ENCODE measurements at places on chromosomes 12 and 14.

DNA sequence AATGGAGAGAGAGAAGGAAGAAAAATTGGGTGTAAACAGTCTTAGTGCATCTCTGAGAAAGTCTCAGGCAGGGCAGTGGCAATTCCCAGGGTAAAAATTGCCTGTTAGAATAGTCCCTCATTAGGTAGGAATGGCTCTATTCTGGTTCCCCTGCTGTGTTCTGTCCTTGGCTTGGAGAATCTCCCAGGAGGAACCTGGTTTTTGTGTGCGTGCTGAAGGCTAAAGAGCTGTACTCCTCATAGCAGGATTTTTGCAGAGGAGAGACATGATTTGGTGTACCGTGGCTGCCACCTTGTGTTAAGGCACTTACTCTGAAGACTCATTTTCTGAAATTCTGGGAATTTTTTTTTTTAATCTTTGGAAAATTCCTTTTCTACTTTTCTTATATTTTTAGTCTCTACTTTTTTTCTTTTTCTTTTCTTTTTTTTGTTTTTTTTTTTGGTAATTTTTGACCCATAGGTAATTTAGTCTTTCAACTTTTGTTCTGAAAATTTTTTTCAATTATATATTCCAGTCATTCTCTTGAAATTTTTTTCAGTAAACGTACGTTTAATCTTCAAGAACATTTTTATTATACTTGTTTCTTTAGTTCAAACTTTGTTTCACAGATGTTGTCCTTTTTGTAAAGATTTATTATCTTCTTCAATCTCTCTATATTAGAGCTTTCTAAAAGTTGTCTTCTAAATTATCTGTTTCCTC is 63.8 kb downstream of the FBXO33 start:
- no peak for DNase-seq

- no peak for DNase-seq
These were observed 291.2 kb downstream of the AKAP6 start for GRCh38 chr14:32620303-32620702.

DNA sequence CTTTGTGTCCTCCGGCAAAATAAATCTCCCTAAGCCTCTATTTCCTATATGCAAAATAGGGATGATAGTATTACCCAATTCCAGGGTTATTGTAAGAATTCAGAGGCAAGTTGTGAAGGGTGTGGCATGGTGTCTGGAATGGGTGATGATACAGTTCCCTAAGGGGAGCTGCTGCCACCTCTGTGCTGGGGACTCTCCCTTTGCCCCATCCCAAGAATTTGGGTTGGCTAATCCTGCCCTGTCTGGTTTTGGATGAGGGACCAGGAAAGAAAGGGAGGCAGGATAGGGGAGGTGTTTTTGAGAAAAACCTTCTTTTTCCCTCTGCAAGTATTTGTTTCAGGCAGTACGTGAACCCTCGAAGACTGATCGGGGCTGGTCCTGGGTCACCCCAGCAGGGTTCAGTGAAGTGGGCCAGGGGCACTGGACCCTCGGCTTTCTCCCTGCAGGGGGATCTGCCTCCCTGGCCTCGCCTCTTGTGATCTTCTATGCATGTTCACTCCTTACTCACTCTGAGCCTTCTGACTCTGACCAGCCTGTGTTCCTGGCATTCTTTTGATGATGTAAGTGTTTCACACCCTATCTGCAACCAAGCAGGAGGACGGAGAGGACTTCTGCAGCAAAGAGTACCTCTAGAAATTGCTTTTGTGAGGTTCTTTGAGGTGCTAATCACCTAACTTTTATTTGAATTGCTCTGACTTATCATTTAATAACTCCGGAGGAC is 60.8 kb downstream of the RASSF3 start:
- no peak for DNase-seq

DNA sequence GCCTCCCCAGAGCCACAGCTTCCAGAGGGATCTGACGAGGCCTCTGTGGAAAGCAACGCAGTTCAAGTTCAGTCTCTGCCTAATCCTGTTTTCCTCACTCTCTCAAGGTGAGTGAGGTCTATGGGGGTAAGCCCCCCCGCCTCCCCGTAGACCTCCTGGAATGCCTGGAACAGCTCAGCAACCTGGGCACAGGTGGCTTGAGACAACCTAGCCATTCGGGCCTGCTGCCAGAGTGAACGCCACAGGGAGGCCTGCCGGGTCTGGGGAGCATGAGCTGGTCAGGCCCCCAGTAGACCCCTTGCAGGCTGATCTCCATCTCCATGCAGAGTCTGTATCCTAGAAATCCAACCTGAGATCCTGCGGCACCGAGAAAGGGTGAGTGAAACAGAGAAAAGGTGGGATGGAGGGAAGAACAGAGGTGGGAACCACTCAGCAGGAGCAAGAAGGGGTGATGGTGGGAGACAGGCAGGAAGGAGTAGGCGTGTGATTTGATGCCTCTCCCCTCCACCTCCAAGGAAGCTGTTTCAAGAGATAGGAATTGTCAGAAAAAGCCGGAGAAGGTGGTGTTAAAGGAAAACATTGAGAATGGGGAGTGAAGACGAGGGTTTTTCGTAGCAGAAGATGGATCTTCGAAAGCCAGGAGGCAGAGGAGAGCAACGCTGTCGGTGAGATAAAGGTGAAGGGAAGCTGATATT is 123.1 kb upstream of the PRMT8 start:
- no peak for DNase-seq

GRCh38 chr14:101821528-101821927 is 60.0 kb downstream of the PPP2R5C start:
- DNase-seq = no peak

- DNase-seq = no peak
These were observed 8.3 kb downstream of the KTN1 start for GRCh38 chr14:55588259-55588699.

DNA sequence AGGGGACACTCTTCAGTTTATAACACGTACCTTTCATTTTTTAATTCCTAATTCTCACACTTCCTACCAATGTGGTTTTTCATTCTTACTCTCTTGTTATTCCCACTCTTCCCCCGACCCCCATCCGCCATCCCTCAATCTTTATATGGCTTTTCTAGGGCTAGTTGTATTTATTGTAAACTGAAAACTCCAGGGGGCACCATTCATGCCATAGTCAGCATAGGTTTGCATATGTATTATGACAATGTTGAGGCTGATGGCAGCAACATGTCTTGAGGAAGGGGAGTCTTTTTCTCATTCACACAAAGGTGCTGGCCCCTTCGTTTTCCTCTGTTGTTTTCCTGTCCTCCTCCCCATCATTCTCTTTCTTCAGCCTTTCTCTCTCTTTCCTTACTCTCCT is 27.7 kb upstream of the LTA4H start:
- no peak for DNase-seq

DNA sequence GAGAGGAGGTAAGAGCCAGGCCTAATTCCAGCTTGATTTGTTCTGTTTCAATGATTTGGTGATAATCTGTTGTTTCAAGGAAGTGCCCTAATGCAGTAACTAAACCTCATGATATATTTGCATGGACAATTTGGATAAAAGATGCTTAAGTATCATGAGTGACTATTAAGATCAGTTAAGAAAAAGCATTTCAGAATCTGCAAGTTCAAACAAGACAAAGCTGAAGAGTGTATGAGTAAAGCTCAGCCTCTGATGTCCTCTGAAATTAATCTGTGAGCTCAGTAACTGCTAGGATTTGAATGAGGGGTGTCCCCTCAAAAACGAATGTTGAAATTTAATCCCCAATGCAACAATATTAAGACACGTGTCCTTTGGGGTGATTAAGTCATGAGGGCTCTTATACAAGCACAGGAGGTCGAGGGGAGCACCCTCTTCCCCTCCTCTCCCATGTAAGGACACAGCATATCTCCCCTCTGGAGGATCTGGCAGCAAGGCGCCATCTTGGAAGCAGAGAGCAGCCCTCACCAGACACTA is 949.2 kb downstream of the GALC start:
- DNase-seq = no peak

GRCh38 chr14:38044710-38045109 is 163.0 kb upstream of the SSTR1 start:
- no peak for DNase-seq

DNA sequence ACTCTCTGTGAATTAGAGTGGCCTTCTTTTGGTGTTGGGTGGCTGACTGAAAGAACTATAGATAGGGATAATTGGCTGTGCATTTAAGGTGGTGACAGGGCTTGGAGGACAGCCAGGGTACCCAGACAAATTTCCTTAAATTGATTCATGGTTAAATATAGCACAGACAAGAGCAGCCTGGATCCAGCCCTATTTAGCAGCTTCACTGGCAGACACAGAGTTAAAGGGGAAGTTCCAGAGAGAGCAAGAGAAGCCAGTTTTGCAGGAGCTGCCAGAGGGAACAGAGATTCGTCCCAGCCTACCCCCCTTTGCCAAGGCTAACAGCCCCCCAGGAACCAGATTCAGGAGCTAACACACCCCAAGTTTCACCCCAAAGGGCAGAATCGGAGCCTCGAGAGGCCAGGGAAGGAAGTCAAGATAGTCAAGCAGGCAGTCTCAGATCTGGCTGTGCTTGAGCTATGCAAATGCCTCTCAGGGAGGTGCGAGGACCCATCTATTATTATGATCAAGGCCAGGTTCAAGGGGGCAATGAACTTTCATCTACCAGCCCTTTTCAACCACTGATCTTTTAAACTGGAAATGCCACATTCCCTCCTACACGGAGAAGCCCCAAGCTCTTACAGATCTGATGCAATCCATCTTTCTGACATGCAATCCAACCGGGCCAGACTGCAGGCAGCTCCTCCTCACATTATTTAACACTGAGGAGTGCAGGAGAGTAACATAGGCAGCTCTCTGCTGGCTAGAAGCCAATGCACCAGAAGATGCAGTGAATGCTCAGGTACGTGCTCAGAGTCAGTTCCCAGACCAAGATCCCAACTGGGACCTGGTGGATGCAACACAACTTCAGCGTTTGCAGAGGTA is 58.2 kb downstream of the DHRS2 start:
- no peak for DNase-seq

DNA sequence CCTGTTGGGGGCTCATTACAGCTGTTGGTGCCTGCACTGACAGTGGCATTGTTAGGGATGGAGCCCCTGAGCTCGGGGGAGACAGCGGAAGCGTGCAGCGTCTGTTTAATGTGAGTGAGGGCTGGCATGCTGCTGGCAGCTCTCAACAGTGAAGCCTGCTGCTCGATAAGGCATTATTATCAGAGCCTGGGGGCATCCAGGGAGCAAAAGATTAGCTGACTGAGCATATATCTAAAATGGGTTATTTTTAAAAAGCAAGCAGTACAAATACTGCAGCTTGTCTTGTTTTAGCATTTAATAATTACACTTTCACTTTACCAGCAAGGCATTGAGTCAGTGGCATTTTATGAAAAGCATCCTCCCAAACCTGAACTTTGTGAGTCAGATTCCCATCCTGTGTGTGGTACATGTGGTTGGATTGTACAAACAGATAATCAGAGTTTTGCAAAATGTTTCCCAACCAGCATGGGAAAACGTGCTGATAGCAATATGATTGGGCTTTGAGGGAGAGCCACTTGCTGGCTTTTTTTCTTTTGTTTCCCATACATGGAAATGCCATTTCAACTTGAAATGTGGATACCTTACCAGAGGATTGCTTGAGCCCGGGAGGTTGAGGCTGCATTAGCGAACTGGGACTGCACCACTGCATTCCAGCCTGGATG is 150.8 kb downstream of the PRKCH start:
- no peak for DNase-seq

DNA sequence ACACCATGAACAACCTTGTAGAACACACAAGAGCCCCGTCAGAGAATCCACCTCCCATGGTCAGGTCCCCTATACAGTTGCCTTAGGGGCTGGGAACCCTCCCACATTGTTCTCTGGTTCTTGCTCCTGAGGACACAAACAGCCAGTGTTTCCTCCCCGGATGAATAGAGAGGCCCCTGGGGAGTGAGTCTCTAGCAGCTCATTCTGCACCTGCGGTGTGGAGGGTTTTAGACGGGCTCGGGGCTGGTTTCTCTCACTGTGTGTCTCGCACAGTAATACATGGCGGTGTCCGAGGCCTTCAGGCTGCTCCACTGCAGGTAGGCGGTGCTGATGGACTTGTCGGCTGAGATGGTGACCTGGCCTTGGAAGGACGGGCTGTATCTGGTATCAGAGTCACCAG is 1052.1 kb downstream of the TMEM121 start:
- no peak for DNase-seq

DNA sequence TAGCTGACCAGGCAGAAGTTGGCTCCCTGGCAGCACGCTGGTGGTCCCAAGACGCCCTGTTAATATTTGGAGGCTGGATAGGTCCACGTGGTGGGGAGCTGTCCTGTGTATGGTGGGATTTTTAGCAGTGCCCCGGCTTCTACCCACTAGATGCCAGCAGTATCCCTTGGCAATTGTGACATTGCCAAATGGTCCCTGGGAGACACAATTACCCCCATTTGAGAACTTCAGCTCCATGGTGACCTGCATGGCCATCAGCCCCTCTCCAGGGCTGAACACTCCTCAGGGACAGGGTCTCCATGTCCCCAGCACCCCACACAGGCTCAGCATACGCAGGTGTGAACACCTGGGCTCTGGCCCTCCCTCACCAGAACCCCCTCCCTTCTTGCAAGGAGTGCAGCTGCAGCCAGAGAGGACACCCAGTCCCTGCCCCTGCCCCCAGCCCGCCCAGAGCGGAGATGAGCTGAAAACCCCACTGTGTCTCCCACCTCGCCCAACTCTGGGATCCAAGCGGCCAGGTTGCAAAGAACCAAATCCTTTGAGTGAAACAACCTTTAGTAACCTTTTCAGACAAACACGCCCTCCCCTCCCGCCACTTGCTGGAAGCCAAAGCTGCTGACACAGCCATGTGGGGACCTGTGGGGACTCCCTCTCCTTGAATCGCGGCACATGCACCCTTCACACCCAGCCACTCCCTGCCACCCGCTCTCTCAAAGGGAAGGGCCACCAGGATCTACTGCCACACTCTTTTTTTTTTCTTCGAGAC is 120.4 kb downstream of the CALM1 start:
- DNase-seq = no peak

GRCh38 chr12:95648990-95649791 is 97.9 kb upstream of the USP44 start:
- no peak for DNase-seq

DNA sequence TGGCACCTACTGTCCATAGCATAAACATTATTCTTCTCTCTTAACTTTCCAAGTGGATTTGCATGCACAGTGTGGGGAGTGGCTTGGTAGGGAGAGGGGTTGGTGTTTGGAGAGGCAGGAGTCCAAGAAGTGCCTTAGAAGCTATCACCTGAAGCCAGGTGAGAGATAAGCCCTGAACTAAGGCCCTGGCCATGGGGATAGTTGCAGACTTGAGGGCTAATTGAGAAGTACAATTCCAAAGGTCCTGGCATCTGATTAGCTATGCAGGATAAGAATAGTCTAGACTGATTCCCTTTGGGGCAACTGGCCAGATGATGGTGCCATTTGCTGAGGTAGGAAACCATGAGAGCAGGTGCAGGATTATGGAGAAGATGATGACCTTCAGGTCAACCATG is 2.0 kb upstream of the PCK2 start:
- no peak for DNase-seq

GRCh38 chr12:40769846-40770245 is 77.6 kb downstream of the CNTN1 start:
- DNase-seq = no peak
